NT2/D1 (cell line): ENCODE measurements at places on chromosomes 3 and 15.

DNA sequence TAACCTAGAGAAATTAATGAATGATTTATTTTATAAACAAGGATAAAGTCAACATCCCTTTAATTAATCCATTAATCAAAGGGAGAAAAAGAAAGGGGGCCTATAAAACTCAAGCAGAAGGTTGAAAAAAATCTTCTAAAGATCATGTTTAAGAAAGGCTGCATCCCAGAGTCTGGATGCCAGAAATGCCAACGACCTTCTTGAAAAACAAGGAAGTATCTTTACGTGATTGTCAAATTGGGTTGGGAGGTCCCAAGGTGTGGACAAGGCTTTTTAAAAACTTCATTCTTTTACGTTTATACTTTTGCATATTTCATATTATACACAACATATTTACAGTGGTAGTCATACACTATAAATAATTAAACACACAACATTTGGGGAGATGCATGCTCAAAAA, 1.6 kb downstream of the GOLGB1 start:
- no peak for DNase-seq

GRCh38 chr3:195257454-195258448, 13.2 kb downstream of the XXYLT1 start:
- DNase-seq = no peak

DNA sequence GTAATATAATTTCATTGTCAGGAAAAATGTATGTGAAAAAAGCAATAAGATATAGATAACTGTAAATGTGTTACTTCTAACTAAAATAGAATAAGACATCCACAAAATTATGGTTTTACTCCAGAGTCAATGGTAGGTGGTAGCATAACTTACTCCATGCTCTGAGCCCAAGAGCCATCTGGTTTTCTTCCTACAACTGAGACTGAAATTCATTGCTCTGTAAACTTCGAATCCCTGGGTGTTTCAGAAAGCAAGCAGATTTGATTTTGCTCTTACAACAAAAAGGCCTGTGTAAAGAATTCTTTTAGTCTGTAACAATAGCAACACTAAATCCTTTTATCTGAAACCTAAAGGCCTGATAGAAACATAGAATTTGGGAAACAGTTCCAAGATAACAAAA, 805.9 kb downstream of the AGBL1 start:
- no peak for DNase-seq

DNA sequence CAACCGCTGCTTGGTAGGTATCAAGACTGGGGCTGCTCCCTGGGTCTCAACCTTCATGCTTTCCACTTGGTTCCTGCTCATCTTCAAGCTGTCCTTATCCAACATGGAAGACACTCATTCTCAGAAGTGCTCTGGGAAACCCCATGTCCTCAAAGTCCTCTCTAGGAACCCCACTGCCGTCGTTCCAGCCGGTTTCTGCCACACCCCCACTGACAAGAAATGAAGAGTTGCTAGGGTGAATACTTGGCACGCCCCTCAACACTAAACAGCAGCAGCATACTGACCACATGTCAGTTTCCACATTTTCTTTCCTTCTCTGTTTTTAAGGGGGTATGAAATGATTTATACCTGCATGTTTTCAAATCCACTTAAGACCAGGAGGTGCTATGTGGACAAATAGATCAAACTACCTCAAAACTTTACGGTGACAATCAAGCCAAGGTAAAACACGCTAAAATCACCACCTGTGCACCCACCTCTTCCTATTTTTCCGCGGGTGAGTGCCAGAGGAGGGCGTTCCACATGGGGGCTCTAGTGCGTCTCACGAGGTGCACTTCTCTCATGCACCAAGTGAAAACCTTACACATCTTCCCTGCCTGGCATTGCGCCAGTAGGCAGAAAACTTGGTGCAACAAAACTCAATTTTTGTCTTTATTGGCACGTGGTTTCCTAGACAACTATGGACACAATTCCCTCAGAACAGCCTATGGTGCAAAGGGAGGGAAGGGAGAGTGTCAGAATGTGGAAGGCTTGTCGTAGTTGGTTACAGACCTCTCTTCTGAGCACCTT, 125.1 kb downstream of the TJP1 start:
- no peak for DNase-seq

GRCh38 chr3:74066456-74066855, 441.7 kb upstream of the PDZRN3 start:
- DNase-seq = peak; percentile 30

DNA sequence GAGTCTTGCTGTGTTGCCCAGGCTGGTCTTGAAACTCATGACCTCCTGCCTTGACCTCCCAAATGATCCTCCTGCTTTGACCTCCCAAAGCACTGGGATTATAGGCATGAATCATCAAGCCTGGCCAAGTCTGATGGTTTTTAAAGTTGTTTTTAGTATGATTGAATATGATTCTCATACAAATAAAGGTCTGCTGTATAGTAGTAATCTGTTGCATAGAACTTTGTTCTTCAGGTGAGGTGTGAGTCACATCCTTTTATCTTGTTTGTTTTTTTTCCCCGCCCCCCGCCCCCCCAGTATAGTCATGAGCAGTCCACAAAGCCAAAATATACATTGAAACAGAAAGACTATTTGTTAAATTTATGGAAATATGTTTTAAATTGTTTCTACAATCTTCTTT, 39.0 kb downstream of the UBE2E2 start:
- DNase-seq = no peak

GRCh38 chr15:59364248-59364647, 8.4 kb downstream of the MYO1E start:
- no peak for DNase-seq

GRCh38 chr15:35606450-35606779, 60.5 kb upstream of the DPH6 start:
- no peak for DNase-seq

GRCh38 chr3:65713016-65713415, 325.7 kb downstream of the MAGI1 start:
- peak; percentile 49 for DNase-seq

GRCh38 chr3:16143861-16144447, 30.5 kb upstream of the GALNT15 start:
- no peak for DNase-seq

DNA sequence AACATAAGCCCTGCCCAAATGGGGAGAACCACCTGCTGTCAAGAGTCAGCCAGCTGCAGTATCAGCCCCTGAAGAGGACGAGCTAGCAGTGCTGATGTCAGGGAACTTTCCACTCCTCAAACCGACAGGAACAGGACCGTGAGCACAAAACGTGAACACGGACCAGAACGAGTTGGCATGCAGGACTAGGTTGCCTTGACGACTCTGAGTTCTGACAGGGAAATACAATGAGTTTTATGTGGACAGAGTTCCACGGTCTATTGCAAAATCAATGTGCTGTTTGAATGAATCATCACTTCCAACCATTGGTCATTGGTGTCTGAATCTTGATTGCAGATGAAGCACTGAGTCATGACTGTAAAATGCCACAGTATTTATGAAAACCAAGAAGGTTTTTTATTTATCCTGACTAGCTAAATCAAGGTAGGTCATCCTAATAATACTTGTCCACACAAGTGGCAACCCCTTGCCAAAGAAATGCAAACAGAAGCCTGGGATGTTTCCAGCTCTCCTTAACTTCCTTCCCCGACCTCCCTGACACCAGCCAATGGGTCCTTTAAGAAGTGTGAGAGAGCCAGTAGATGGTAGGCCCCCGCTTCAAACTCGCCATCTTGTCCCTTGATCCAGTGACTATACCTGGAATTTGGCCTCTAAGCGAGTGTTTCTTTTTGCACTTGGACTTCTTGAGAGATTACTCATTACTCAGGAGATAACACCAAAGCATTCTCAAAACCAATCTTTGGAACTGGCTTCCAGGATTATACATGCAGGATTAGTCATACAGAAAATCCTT, 119.6 kb downstream of the ASB7 start:
- DNase-seq = no peak

GRCh38 chr15:41443275-41443674, 26.4 kb downstream of the RTF1 start:
- DNase-seq = no peak

GRCh38 chr3:69934398-69934797, 65.1 kb upstream of the SAMMSON start:
- DNase-seq = no peak

GRCh38 chr3:156615592-156616173, 58.7 kb upstream of the TIPARP start:
- DNase-seq = no peak

DNA sequence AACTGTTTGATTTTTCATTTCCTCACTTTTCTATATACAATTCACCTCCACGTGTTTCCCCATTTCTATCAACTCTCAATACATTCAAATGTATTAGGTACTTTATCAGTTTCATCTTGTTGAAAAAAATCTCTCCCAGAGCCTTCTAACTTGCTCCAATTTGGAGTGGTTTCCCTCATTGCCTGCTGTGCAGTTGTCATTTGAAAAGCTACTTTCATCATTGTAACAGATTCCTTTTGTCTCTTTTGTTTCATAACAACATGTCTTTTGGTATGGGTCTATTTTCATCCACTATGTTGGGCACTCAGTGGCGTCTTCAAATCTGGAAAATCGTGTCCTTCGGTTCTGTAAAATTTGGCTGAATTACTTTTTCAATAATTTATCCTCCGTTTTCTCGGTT, 75.0 kb downstream of the NR2E3 start:
- DNase-seq = no peak

- DNase-seq = no peak
Observed at GRCh38 chr3:53890726-53891475, 758 bp downstream of the SELENOK start.

- no peak for DNase-seq
Observed at GRCh38 chr3:44511238-44511566, 33.7 kb upstream of the ZNF445 start.

- DNase-seq = no peak
Observed at GRCh38 chr3:157103860-157104259, 56.1 kb downstream of the CCNL1 start.

DNA sequence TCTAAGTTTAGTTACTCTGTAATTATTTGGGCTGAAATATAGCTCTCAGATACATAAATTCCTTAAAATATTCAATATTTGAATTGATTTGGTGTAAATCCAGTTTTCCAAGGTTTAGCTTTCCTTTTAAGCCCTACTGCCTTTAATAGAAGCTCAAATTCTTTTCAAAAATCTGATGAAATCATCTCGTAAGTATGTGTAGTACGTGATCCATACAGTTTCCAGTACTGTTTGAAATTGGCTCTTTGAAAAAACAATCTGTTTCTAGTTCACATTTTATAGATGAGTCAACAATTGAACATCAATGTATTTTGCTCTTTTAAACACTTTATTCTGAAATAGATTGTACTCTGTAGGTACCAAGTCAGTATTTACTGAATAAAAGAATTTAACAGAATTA, 84.2 kb downstream of the LRRC49 start:
- no peak for DNase-seq

GRCh38 chr3:43046583-43046982, 59.3 kb downstream of the POMGNT2 start:
- no peak for DNase-seq

DNA sequence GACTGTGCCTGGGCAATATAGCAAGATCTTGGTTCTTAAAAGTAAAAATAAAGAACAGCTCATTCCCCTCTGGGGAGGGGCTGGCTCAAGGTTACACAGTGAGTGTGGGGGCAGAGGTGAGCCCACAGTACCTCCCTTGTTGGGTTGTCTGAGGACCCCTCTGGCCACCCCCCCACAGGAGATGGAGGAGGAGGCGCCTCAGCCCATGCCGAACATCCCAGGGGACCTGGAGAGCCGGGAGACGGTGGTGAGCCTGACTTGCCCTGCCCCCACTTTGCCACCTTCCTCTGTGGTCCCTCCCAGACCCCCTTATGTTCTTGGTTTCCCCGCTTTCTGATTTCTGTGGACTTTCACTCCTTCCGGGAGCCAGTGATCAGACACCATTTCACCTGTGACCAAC, 28.7 kb downstream of the NGRN start:
- no peak for DNase-seq

DNA sequence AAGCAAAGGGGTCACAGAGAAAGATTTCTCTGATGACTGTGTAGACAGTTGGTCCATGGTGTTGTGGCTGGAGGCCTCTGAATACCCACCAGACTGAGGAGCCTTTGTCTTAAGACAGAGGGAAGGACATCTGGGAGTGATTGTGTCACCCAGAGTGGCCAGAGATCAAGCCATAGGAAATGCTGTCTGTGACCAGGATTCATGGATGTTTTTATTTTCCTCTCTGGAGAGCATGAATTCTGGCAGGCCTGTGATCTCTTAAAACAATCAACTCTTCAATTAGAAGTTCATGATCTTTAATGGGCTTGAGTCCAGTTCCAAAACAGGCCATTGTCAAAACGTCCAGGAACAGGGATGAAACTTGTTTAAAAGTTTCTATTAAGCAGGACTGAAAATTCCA, 198.9 kb upstream of the CTDSPL start:
- no peak for DNase-seq

DNA sequence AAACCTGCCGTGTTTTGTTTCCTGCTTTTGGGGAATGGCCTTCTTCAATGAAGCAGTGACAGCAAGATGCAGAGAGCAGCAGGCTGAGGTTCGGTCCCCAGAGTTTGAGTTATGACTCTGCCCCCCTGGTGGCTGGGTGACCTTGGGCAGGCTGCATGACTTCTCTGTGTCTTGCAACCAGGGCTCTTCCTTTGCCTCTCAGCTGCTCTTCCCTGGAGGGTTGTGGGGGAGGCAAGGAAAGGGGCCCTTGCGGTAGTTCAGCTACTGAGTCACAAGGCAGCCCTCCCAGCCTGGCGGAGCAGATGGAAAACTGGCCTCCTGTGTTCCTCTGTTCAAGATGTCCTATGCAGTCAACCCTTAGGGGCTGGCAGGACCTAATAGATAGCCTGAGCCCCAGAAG, 17.1 kb downstream of the CTXND1 start:
- DNase-seq = no peak

DNA sequence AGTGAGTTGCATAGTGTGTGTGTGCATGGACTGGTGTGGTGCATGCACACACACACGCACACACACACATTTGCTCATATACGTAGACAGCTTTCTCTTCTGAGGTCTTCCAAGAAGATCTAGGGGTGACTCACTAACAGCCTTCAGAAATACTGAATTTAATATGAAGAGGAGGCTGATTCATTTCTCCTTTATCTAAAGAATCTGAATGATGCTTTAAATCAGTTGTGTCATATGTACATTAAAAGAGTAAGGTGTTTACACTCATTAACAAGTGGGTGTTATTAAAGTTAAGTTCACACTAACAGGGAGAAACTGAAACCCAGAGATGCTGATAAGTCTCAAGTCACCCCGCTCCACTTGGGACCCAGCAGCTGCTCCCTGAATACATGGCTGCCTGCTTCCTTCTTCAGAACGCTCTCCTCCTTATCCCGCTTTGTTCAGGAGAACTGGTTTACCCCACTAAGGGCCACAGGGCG, 22.0 kb downstream of the TMPRSS7 start:
- DNase-seq = no peak

- DNase-seq = no peak
Observed at GRCh38 chr3:54549607-54550220, 378.1 kb downstream of the LRTM1 start.
